ENCODE measurements at places on chromosomes 16 and 17.
A peak's percentile ranks its signal among the peaks of the same experiment; 100 is the strongest.

DNA sequence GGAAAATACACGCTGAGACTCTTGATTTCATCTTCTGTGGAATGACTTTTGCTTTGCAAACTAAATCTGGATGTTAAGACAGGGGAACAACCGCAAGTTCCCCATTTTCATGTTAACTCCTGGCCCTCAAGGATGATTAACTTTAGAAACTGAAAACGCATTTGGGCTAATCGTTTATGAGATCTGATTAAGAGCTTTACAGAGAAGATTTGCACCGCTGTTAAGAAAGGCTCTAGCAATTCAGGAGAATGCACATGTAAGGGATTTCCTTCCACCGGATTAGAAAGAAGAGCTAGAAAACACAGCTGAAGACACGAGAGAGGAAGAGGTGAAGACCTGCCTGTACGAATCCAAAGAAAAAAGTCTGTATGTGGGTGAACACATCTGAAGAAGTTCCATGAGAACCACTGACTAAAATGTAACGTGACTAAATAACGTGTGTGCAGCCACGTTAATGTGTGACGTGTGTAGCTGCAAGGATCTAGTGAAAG is 106.4 kb downstream of the YPEL2 start:
- no peak for DNase-seq

- no peak for DNase-seq
These were observed 13.5 kb downstream of the SCO1 start for GRCh38 chr17:10683853-10684252.

GRCh38 chr16:71540-72401 is 660 bp downstream of the RHBDF1 start:
- peak; percentile 78 for DNase-seq

DNA sequence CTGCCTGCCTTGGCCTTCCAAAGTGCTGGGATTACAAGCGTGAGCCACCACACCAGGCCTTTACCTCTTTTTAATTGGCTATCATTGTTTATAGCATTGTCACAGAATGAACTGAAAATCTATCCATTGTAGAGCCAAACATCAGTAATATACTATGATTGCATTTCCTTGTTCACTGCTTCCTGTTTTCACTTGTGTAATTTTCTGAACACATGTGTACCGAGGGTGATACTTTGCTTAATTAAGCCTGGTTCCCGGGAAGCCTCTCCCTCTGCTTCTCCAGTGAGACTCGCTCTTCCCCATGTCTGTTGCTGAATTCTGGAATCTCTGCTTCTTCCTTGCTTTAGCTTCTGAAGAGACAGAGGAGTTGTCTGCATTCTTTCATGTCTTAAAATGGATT is 33.1 kb downstream of the POLR3E start:
- no peak for DNase-seq

GRCh38 chr17:17959520-17960361 is 12.5 kb downstream of the TOM1L2 start:
- DNase-seq: no peak

- DNase-seq: no peak
These were observed 153.4 kb downstream of the ZFHX3 start for GRCh38 chr16:72894293-72895151.

- peak; percentile 20 for DNase-seq
These were observed 173.5 kb downstream of the C16orf95 start for GRCh38 chr16:87143661-87144121.

DNA sequence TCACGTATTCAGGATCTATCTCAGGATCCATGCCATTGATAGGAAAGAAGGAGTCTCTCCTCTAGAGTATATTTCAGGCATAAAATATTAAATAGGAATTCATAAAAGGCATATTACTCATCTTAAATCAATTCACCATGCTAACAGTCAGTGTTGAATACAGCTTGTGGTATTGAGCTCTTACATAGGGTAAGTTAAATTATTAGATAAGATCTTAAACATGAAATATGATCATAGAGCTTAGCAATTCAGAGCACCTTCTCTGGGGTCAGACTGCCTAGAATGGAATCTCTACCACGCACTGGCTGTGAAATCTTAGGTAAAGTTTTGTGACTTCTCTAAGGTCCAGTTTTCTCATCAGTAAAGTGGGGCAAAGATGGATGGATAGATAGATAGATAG is 20.7 kb downstream of the MARCHF10 start:
- no peak for DNase-seq

GRCh38 chr16:57316390-57317017 is 32.0 kb upstream of the PLLP start:
- DNase-seq: peak; percentile 39

DNA sequence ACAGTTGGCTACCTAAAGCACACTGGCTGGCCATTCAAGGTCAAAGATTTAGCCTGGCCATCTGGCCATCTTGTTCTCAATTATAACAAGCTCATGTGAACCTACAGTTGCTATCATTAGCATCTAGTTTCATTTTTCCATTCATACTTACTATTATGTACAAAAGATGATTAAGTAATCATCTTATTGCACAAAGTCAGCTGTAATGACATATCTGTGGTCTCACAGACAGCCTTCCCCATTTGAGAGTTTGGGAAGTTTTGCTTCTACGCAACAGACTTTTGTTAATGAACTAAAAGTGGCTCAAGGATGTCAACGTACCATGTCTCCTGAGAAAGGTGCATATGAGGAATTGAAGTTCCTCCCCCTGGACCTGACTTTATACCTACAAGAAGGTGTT is 51.3 kb downstream of the HS3ST3B1 start:
- no peak for DNase-seq

DNA sequence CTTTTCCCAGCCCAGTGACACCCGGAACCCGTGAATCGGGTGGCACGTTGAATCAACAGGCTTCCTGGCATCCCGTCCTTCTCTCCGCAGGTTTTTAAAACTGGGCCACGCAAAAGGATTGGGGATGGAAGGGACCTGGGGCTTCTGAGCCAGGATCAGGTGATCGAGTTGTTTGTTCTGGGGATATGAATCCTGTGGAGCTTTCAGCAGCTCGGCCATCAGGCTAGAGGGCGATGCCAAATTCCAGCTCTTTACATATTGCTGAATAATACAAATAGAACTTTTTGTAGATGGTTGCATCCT is 473 bp downstream of the SUPT6H start:
- DNase-seq: no peak

- no peak for DNase-seq
These were observed 3.4 kb upstream of the KSR1 start for GRCh38 chr17:27452828-27453227.

GRCh38 chr17:60095381-60095780 is 16.7 kb upstream of the HEATR6 start:
- DNase-seq: no peak

- peak; percentile 96 for DNase-seq
These were observed 2.2 kb upstream of the PLXDC1 start for GRCh38 chr17:39153599-39154051.

DNA sequence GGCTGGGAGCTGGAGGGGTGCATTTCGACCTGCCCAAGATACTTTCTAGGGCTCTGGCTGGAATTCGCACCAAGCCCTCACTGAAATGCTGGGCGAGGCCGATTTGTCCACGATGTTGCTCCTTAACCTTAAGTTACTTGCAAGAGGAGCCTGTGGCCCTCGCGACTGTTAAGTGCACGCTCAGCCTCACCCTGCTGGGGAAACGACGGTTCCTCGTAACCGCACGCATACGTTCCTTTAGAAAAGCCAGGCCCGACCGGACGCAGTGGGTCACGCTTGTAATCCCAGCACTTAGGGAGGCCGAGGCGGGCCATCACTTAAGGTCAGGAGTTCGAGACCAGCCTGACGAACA is 607 bp upstream of the NCOR1 start:
- no peak for DNase-seq

DNA sequence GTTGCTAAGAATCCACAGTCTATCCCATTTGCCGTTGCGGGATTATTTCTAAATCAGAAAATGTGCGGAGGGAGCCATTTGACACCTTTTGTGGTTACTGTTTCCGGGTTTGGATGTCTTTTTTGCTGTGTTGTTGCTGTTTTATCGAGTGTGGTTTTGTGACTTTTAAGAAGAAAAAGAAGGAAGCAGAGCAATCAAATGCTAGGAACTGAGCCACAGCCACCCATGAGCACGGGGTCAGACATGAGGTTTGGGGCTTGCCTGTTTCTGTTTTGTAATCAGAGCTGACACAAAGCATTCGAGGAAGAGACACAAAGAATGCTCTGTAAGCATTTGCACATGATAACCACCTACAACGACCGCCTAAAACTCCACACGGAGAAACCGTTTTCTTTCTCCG is 53.1 kb upstream of the CHMP6 start:
- peak; percentile 25 for DNase-seq

- DNase-seq: no peak
These were observed 31.3 kb downstream of the CDRT15 start for GRCh38 chr17:14205380-14205779.

DNA sequence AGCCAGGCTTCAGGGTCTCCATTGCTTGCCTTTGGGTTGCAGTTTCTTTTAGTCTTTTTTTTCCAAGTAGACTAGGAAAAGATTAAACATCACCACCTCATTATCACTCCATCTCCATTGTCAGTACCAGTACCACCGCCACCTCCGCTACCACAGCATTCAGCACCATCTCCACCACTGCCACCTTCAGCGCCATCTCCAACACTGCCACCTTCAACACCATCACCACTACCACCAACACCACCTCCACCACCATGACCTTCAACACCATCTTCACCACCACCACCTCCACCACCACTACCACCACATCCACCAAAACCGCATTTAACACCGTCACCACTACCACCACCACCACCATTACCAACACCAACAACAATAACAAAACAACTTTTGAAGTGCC is 141.5 kb upstream of the MPHOSPH6 start:
- DNase-seq: no peak

- no peak for DNase-seq
These were observed 7.3 kb downstream of the PROCA1 start for GRCh38 chr17:28704219-28704858.

GRCh38 chr16:80994451-80994850 is 12.2 kb downstream of the CMC2 start:
- DNase-seq: no peak

DNA sequence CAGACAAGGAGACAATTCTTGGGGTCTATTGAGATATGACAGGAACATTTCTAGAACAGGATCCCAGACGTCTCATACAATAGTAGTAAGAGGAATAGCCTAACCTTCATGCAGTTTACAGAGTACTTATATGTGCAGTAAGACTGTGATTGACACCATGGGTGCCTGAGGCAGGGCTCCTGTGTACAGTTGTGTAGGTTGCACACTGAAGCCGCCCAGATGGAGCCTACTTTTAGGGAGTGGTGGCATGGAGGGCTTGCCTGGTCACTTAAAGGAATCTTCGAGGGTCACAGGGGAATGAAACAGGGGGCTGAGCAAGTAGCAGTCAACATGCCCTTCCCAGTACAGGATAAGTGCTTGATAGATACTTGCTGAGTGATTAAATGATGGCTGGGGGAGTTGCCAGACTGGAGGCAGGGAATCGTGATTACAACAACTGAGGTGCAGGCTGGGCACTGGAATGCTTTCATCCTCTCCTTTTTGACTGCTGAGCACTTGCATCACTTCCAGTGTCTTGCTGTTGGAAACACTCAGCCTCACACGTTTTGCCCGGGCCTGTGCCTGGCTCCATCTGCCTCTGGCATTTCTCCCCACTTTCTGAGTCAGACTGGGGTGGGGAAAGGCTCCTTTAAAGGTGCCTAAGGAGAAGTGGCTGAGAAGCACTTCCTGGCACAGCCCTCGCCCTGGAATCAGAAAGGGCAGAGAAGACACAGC is 71.0 kb downstream of the COPRS start:
- DNase-seq: no peak

GRCh38 chr16:75227361-75228142 is 8.8 kb downstream of the CTRB1 start:
- DNase-seq: peak; percentile 31

DNA sequence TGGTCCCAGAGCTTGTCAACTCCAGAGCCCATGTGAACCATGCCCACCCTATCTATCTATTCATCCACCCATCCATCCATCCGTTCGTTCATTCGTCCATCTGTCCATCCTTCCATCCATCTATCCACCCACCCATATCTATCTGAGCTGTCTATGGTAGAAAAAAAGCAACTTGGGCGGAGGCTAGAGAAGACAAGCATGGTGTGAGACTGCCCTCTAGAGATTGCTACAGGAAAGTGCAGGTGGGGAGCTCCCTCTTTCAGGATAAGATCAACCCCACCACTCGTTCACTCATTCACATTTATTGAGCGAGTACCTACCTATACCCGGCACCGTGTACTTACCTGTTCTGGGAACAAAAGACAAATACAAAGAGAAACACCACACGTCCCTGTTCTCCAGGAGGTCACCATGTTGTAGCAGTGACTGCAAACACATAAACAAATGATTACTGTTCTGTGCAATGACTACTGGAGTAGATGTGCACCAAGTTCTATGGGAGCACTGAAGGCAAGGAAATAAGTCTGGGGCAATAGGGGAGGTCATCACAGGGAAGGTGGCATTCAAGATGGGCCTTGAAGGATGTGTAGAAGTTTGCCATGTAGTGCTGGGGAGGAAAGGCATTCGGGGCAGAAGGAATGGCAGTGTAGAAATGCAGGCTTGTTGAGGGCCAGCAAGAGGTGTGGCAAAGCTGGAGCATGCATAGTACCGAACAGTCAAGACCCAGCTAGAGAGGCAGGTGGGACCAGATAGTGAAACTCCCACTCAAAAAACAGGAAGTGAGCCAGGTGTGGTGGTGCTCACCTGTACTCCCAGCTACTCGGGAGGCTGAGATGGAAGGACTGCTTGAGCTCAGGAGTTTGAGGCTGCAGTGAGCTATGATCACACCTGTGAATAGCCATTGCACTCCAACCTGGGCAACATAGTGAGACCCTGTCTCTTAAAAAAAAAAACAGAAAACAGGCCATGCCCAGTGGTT is 13.4 kb upstream of the ATP5MC1 start:
- no peak for DNase-seq

DNA sequence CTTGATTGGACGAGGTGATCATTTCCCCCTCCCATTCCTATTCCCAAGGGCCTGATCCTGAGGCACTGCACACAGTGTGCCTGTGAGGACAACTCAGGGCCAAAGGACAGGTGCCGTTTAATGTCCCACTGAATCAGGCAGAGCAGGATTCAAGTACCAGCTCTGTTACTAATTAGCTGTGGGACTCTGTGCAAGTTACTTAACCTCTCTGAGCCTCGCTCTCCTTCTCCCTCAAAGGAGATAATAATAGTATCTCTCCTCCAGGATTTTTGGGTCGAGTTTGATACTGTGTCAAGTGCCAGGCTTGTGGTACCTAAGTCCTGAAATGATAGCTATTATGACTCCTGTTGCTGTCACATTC is 86.8 kb upstream of the NKD1 start:
- DNase-seq: no peak

- DNase-seq: peak; percentile 81
These were observed 36.2 kb downstream of the CDRT4 start for GRCh38 chr17:15431196-15431595.

GRCh38 chr16:13391337-13391736 is 489.9 kb downstream of the SHISA9 start:
- no peak for DNase-seq

GRCh38 chr16:22888791-22889190 is 74.8 kb downstream of the HS3ST2 start:
- DNase-seq: no peak

- DNase-seq: no peak
These were observed 79.8 kb upstream of the DYNLRB2 start for GRCh38 chr16:80460988-80461387.
